NCI-H524 (cell line): ENCODE measurements at places on chromosomes 13 and 19.
A peak's percentile ranks its signal among the peaks of the same experiment; 100 is the strongest.

DNA sequence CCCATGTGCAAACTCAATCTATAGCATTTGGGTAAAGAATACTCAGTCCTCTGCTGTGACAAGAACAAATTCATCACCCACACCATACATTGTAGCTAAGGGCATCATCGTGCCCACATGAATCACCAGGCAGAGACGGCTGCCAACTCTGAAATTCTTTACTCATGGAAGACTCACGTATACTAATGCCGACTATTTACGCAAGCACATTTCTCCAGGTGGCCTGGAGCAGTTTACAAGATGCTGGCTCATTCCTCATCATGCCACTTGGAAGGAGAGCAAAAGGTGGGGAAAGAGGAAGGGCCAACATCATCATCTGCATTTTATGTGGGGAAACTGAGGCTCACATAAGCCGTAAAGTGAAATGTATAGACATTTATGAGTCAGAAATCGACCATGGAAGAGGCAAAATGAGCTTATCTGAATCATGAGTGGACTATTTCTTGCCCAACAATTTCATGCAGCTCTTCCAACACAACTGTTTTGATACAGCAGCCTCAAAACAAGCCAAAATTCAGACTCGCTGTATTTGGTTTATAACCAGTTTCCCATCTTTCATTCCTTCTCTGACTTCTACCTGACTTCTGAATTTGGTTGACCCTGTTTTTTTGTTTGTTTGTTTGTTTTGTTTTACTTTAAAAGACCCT lies 213.9 kb upstream of the SERP2 start:
- DNase-seq: no peak

GRCh38 chr19:14411161-14411937 lies 7.8 kb downstream of the DDX39A start:
- DNase-seq: no peak

DNA sequence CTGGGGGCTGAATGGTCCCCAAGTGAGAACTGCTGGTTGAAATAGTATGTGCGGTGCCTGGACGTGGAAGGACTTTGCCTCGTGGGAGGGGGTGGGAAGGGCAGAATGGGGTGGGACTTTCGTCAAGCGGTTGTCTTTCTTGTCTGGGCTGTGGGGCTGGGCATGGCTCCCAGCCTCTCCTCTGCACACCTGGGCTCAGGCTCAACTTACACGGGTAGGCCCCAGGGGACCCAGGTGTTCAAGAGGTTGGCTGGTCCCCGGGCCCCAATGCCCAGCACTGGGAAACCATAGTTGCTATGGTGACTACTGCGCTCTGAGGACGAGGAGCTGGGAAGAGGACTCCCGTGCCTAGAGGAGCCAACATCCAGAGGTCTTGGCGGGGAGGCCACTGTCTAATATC lies 7.3 kb downstream of the NWD1 start:
- DNase-seq: no peak

GRCh38 chr19:19406878-19407632 lies 1.6 kb downstream of the GATAD2A start:
- DNase-seq: peak; percentile 36

DNA sequence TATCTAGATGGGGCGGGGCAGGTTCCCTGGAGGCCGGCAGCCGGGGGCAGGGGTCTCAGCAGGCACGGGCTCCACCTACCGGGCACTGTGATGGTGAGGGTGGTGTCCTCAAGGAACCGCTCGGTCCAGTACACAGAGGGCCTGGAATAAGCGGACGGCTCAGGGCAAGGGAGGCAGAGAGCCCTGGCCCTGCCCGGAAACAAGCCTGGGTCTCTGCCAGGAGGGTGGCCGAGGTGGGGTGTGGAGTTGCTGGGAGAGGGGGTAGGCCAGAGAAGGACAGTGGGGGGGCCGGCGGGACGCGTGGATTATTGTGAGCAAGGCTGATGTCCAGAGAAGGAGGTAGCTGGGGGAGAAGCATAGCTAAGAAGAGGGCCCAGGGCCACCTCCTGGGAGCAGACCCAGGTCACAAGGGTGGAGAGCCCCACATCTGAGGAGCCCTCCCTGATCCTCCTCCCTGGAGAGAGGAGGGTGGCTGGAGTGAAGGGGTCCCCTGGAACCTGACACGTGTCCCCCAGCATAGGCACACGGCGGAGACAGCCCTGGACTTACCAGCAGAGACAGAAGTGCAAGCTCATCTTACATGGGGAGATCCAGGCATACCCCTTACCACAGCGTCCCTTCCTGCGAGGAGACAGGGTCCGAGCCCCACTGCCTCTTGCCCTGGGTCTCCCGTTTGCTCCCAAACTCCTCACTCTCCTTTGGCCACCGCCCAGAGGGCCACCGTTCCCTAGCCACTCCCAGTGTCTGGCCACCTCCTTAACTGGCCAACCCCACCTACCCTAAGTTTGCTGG lies 29.0 kb upstream of the MIER2 start:
- DNase-seq: no peak

DNA sequence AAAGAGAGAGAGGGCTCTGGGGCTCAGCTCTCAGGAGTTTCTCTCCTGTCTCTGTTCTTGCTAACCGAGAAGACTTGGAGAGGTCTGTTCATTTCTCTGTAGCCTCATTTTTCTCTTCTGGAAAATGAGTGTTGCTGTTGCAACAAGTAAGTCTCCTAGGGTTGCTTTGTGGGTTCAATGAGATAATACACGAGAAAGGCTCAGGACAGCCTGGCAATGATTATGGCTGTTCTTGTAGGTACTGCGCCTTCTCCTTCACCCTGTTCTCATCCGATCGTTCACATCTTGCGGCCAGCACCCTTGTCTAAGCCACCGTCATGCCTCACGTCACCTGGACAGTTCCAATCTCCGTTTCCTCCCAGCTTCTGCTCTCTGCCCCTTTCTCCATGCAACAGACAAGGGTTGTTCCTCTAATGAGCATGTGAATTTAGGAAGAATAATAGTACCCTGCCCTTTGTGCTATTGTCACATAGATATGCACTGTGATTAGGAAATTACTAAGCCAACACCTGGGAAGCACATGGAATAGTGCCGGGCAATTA lies 4.2 kb downstream of the C5AR1 start:
- DNase-seq: no peak

GRCh38 chr13:24071423-24072075 lies 89.0 kb upstream of the SPATA13 start:
- no peak for DNase-seq

DNA sequence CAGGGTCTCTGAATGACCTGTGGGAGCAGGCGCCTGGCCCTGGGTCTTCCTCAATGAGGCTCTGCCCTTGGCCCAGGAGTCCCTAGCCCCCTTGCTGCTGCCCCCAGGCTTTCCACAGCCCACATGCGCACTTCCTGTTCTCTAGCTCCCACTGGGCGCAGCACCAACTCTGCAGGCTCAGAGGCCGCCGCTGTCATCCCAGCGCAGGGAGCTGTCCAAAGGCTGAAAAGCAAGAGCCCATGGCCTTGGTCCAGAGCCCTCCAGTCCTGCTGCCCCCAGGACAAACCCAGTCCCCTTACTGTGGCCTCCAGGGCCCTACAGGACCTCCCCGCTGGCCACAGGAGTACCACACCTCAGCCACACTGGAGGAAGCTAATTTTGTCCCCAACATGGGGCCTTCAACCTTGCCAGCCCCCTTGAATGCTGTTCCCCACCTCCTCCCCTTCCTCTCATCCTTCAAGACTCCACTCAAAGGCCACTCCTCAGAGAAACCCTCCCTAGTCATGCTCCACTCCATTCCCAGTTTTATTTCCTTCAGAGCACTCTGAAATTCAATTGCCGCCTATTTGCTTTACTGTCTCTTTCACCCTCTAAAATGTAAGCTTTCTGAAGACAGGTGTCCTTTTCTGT lies 8.0 kb upstream of the POU2F2 start:
- no peak for DNase-seq

DNA sequence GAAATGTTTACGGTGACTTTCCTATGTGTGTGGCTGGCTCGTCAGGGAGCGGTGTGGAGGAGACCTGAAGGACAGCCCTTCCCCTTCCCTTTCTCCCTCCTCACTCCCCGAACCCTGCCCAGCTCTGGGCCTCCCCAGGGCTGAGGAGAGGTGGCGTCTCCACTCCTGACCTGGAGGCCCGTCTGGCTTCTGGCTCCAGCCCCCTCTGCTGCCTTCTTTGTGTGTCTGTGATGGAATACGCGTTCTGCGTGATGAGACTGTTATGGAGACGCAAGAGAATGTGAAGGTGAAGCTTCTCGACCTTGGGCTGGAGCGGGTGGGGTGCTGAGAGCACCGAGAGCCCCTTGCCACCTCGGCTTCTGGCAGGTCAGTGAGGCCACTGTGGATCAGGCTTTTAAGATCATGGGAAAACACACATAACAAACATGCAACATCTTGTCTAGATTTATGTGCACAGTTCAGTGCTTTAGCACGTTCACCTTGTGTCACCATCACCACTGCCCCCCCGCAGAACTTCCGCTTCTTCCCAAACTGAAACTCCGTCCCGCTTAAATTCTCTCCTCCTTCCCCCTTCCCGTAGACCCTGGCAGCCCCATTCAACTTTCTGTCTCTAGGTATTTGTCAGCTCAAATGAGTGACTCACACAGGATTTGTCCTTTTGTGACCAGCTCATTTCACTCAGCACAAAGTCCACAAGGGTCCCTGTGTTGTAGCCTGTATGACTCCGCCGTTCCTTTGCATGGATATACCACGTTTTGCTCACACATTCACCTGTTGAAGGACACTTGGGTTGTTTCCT lies 24.7 kb downstream of the ATP11A start:
- DNase-seq: no peak

GRCh38 chr13:51520524-51520923 lies 63.7 kb upstream of the WDFY2 start:
- DNase-seq: no peak
